Hypothalamus (tissue), 51 donors: ENCODE measurements at places on chromosomes 12 and 14.

- no peak for DNase-seq
Observed at GRCh38 chr14:106729551-106729950, 1203.2 kb downstream of the TMEM121 start.

DNA sequence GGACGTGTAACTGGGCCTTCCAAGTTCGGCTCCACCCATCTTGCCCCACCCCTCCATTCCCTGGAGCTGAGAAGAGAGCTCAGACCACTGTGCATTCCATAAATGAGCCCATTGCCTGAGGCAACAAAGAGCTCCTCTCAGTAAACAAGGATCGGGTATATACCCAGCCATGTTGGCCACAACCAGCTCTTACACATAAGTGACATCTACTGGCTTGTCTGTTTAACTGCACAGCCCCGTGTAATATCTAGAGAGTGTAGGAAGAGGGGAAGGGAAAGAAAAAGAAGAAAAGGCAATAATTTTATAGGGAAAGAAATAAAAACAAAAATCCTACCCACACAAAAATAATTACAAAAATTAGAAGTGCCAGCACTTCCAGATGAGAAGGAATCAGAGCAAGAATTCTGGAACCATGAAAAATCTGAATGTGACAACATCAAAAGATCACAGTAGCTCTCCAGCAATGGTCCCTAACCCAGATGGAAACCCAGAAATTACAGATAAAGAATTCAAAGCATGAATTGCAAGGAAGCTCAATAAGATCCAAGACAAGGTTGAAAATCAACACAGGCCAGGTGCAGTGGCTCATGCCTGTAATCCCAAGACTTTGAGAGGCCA lies 308.1 kb downstream of the RPAP3 start:
- DNase-seq: no peak

DNA sequence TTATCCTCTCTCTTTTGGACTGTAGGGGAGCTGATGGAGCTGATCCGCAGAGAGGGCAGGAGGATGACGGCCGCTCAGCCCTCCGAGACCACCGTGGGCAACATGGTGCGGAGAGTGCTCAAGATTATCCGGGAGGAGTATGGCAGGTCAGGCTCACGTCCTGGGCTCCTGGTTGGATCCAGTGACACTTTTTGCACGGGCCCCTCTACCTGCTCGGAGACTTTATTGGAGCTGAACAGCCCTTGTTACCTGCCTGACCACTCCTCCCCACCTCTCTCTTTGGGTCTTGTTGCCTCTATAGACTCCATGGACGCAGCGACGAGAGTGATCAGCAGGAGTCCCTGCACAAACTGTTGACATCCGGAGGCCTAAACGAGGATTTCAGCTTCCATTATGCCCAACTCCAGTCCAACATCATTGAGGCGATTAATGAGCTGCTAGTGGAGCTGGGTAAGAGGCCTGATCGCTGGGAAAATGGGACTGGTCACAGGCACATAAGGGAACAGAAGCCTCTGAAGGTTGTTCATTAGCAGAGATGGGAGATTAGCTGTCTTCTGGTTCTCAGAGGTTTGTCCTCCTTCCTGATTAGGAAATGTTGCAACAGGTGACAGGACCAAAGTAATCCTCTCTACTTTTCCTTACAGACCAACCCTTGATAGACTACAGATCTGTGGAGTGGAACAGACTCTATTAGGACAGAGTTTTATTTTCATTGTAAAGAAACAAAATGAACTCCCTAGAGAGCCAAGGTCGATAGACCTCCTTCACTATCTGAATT lies 718 bp downstream of the EIF2B2 start:
- no peak for DNase-seq

- no peak for DNase-seq
Observed at GRCh38 chr12:70660620-70661219, 23.5 kb upstream of the PTPRB start.

- DNase-seq: no peak
Observed at GRCh38 chr12:40146800-40147797, 41.2 kb upstream of the SLC2A13 start.

DNA sequence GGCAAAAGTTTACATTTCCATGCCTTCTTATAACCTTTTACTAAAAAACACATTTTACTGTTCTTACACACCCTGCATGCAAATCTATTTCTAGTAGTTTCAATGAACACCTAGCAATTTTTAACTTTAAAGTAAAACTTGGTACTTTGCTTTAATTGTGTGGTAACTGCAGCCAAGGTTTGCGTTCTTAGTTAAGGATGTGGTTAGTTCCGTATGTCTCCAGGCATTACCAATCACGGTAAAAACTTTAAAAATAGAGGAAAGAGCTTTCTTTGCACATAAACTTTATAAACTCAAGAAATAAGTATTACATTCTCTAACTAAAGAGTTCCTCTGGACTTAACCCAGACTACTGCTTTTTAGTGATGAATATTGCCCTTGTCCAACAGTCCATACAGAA lies 795.2 kb downstream of the SLC16A7 start:
- no peak for DNase-seq

- no peak for DNase-seq
Observed at GRCh38 chr12:25853316-25854095, 105.0 kb upstream of the RASSF8 start.

DNA sequence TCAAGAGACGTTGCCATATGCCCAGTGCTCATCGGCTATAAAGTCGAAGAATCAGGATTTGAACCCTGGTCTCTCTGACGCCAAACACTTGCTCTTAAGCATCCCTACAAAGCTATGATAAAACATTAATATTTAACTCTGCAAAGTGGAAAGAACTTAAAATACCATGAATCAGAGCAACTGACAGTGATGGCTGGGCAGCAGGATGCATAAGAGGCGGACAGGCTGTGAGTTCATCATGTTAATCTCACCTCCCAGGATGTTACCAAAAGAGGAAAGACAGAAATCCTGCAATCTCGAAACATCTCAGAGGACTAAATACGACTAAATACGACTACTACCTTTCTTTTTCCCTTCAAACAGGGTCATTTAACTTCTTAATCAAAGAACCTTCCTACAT lies 5.8 kb downstream of the DICER1 start:
- DNase-seq: no peak

DNA sequence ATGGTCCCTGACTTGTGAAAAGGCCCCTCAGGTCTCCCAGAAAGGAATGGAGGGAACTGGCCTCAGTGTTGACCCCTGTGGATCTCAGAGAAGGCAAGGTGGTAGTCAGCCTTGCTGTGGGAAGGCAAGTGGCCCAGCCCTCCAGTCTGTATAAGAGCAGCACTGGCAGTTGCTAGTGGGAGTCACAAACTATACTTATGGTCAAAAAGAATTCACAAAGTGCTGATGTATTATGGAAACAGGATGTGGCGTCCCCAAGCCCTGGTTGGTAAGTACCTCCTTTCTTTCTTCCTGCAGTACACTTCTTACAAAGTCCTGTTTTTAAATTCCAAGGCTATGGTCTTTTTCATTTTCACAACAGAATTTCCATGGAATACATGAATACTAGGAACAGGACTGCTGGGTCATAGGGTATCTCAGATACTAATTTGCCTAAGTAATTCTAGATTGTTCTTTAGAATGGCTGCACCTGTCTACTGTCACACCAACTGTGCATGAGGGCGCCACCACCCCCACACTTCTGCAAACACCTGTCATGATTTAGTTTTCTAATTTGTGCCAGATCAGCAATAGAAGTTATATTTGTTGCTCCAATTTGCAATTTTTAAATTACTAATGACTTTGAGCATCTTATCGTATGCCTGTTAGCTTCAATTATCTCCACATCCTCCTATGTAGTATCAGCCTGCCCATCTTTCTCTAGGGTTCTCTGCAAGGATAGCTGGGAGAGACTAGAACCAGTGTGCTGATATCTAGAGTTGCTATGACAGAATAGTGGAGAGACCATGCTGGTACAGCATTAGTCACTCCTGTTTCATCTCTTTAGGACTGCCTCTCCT lies 40.7 kb upstream of the TMEM263 start:
- DNase-seq: no peak

- DNase-seq: no peak
Observed at GRCh38 chr14:41642367-41642766, 35.7 kb downstream of the LRFN5 start.

DNA sequence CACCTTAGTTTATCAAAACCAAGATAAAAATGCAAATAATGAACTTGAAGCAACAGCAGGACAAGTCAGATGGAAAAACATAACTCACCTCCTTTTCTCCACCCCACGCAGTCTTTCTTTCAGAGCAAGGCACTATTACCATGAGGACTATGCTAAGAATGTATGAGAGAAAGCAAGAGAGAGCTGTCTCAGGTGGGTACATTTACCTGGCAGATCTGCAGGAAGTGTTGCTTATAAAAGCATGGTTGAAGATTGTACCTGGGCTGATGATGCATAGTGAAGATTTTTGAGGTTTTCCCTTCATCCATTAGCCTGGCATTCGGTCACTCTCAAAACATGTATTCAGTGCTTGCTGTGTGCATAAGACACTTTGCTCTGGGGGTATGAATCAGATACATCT lies 68.8 kb upstream of the IFNG-AS1 start:
- no peak for DNase-seq

- DNase-seq: no peak
Observed at GRCh38 chr12:78916845-78917480, 52.4 kb downstream of the SYT1 start.

- no peak for DNase-seq
Observed at GRCh38 chr14:56102941-56103340, 15.3 kb upstream of the PELI2 start.

DNA sequence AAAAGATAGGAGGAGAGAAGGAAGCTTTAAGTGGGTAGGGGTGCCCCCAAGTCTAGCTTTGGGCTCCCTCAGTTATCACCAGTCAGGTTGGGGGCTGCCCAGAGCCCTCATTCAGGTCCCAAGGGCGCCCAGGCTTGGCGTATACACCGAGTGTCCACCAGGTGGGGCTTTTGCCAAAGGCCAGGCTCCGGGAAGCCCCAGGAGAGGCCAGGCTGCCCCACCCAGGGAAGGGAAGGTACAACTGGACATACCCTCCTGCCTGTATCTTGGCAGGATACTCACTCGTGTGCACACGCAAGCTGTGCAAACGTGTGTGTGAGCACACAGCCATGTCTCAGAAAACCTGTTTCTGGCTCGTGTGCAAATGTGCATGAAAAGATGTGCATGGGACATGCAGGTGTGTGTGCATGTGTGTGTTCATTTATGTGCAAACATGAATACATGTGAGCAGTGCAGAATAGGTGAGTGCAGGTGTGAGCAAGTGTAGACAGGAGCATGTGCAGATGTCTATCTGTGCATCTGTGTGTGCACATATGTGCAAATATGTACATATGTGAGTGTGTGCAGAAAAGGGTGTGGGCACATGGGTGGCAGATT lies 103.9 kb upstream of the MYL2 start:
- DNase-seq: peak; percentile 3

GRCh38 chr14:25909045-25909747 lies 688.6 kb downstream of the NOVA1 start:
- no peak for DNase-seq

DNA sequence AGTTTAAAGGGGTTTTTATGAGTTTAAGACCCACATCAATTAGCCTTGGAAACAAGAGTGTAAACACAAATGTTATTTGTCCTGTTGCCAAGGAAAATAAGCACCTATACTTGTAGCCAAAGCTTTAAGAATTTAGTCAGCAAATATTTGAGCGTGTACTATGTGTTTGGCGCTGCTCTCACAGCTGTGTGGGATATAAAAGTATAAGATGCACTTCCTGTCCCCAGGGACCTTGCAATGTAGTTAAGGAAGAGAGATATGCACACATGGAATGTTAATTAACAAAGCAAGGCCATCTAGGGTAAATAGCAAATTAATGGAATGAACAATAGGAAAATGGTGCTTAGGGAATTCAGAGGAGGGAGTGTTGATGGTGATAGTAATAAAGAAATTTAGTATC lies 134.9 kb upstream of the SRRM4 start:
- no peak for DNase-seq

GRCh38 chr12:104433061-104433460 lies 23.7 kb upstream of the CHST11 start:
- DNase-seq: no peak

GRCh38 chr12:1932264-1932777 lies 13.9 kb upstream of the CACNA2D4 start:
- DNase-seq: no peak

GRCh38 chr12:55874443-55874842 lies 31.7 kb upstream of the MMP19 start:
- no peak for DNase-seq

DNA sequence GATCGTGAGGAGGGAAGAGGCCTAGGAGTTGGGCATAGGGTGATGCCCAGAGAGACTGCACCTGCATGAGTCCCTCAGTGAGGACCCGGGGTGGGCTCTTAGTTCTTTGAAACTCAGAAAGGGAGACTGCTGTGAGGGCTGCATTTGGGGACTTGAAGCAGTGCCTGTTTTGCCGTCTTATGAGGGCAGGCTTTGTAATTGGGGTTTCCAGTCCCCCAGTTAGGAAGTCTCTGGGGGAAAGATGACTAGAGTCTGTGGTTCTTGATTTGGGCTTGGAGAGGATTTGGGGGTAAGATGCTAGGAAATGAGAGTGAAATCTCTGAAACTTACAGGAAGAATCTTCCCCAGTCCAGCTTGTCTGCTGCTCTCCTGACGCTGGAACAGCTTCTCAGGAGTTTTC lies 99.6 kb downstream of the ARF6 start:
- DNase-seq: no peak

GRCh38 chr12:10672231-10672868 lies 1.5 kb downstream of the STYK1 start:
- DNase-seq: no peak

- no peak for DNase-seq
Observed at GRCh38 chr12:74595696-74596095, 58.1 kb downstream of the ATXN7L3B start.

GRCh38 chr14:50398189-50398580 lies 1.5 kb upstream of the CDKL1 start:
- no peak for DNase-seq
